ENCODE measurements at places on chromosomes 5 and 9.

- DNase-seq = no peak
Observed at GRCh38 chr9:93598647-93599241, 22.4 kb downstream of the PHF2 start.

- DNase-seq = no peak
Observed at GRCh38 chr5:106088462-106088861, 1582.3 kb downstream of the EFNA5 start.

DNA sequence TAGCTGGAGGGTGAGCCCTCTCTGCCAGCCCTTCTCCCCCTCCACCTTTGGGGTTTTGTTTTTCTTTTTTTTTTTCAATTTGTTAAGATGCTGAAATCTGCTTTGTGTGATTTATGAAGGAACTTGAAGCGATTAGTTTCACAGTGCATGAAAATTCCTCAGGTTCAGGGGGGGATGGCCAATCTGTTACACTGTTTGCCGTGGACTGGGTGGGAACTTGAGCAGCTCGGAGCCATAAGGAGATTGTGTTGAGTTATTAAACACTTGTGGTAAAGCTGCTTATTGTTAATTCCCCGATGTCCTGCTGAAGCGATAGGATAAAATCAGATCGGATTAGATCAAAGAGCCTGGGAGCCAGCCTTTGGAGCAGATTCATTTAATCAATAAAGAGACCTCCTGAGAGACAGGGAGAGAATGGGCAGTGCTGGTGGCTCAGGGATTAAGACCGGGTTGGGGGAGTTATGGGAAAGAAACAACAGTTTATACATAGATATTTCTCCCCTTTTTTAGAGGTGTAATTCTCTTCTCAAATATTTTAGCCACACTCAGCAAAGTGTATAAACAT lies 105.8 kb upstream of the SPATA31D4 start:
- DNase-seq = no peak

- DNase-seq = no peak
Observed at GRCh38 chr9:72304538-72304937, 60.5 kb downstream of the ZFAND5 start.

- DNase-seq = no peak
Observed at GRCh38 chr9:93467462-93467861, 14.1 kb upstream of the FAM120AOS start.

DNA sequence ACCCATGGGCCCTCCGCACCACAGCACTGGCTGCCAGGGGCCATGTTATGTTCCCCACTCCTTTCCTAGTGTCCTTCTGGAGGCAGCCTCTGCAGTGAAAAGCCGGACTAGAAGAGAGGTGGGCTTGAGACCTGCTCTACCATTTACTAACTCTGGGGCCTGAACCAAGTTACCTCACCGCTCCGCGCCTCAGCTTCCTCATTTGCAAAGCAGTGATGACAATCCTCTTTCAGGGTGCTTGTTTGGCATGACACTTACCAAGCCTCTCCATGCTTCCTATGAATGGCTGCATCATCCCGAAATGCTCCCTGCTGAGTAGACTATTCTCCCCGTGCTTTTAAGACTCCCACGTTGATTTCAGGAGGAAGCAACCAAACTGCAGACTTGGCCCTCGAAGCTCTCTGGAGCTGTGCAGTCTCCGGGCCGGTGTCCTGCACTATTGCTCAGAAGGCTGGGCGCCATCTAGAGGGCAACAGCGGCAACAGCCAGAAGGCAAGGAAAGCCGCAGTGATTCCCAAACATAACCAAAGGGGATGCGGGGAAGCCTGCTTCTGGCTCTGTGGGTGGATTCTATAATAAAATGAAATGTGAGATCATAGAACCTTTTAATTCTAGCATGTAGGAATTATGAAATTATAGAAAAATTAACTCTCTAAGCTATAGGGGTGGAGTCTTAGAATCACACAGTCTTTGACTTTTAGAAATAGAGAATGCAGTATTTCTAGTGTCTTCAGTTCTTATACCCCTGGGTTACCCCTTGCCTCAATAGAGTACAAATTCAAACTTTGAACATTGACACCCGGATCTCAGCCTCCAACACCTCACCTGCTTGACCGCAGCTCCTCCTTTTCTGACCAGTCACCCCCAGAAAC lies 599.8 kb upstream of the BRINP1 start:
- DNase-seq = peak; percentile 35

- DNase-seq = no peak
Observed at GRCh38 chr9:128042043-128042442, 25.1 kb downstream of the NAIF1 start.

DNA sequence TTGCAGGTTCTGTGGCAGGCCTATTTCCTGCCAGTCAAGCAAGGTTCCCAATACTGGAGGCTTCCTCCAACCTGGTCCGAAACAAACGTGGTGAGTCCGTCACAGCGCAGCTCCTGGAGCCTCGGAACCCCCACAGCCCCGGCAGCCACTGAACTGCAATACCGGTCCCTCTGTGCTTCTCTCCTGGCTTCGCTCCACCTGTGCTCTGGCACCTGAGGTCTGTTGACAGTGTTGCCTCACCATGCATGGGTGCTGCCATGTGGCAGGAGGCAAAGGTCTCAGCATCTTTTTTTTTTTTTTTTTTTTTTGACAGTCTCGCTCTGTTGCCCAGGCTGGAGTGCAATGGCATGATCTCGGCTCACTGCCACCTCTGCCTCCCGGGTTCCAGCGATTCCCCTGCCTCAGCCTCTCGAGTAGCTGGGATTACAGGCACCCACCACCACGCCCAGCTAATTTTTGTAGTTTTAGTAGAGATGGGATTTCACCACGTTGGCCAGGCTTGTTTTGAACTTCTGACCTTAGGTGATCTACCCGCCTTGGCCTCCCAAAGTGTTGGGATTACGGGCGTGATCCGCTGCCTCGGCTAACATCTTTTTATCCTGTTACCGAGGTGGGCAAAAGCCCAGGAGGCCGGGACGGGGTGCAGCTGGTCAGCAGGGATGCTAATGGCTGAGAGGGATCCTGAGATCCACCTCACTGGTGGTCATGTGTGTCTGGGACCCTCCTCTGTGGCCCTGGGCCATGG lies 57.1 kb upstream of the RNU6ATAC start:
- no peak for DNase-seq

- no peak for DNase-seq
Observed at GRCh38 chr5:110329955-110330525, 396.4 kb downstream of the TMEM232 start.

- no peak for DNase-seq
Observed at GRCh38 chr9:1536522-1537170, 478.5 kb upstream of the SMARCA2 start.

- DNase-seq = no peak
Observed at GRCh38 chr9:77435688-77436087, 212.4 kb downstream of the GNA14 start.

DNA sequence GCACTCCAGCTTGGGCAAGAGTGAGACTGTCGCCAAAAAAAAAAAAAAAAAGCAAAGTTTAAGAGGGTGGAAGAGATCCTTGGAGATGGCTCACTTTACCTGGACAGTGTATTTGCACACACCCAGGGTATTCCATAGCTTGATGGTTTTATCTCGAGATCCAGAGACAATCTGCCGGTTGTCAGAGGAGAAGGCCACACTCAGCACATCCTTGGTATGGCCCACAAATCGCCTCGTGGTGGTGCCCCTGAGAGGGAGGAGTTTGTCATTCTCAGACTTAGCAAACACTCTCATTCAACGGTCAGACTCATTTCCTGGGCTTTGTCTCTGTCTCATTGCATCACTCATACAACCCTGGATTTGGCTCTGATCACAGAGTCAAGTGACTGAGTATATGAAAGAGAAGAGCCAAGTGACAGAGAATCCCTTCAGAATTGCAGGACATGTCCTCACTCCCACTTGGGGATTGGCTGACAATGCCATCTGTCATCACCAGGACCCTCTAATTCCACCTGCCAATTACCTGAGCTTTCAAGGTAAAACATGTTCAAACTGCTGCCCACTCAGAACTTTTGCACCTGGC lies 2.2 kb downstream of the RACK1 start:
- no peak for DNase-seq

- no peak for DNase-seq
Observed at GRCh38 chr9:79221084-79221483, 350.7 kb upstream of the TLE4 start.

GRCh38 chr5:91976451-91976850 lies 593.3 kb upstream of the ARRDC3 start:
- no peak for DNase-seq

- no peak for DNase-seq
Observed at GRCh38 chr9:136234597-136234996, 11.0 kb downstream of the QSOX2 start.

GRCh38 chr5:124701016-124701415 lies 45.4 kb downstream of the ZNF608 start:
- DNase-seq = no peak

- no peak for DNase-seq
Observed at GRCh38 chr5:115599502-115599901, 2.8 kb downstream of the TICAM2 start.

DNA sequence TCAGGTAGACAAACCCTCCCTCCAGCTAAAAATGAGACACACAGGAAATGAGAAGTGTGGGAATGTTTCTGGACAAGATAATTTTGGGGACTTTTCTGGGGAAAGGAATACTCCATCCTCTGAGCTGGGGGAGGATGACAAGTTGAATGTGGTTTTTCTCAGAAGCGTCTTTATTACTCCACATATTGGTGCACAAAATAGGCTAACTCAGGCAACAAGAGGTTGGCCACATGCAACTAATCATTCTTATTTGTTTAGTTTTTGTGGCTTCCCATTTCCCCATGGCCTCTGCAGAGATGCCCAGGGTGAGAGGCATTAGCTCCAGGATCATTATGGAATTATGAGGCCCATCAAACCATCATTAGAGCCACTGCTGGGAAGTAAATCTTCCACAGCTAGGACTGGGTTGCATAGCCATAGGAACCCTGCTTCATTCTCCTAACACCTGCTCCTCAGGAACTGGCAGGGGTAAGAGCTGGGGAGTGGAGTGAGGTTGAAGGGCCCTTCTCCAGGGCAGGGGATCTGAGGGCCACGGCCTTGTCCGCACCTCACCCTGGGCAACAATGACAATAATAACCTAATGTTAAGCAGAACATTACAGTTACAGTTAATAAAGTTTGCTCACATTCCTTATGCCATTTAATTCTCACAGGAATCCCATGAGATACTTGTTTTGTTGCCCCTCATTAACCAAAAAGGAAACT lies 9.3 kb upstream of the SIL1 start:
- DNase-seq = no peak

DNA sequence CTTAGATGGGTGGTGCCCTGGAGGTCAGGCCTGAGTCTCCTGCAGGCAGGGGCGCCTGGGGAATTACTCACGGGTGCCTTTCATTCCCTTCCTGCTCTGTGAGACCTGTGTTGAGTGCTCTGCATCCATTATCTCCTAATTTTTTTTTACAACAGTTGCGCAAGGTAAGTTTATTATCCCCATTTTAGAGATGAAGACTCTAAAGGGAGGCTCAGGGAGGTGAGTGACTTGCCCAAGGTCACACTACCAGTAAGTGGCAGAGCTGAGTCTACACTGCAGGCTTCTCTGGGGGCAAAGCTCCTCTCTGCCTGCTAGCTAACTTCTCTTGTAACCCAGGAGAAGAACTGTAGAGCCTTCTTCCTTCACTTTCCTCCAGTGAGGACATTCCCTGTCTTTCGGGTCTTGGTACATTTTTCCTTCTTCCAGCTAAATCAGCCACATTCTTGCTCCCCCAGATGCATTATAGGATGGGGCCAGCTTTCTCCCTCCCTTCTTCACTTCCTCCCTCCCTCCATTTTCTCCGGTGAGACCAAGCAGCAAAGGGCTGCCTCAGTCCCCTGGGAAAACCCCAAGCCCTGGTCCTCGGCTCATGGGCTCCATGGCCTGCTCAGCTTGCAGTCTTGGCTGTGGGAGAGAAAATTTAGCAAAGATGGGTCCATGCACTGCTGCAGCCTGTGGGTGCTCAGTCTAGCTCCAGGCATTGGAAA lies 1.8 kb downstream of the PRR7 start:
- DNase-seq = no peak

- no peak for DNase-seq
Observed at GRCh38 chr9:117343427-117343826, 71.4 kb downstream of the ASTN2 start.
